CD4-positive, alpha-beta T cell treated with Interleukin-15 for 4 hours (primary cell): ENCODE measurements at places on chromosomes 11 and 22.

DNA sequence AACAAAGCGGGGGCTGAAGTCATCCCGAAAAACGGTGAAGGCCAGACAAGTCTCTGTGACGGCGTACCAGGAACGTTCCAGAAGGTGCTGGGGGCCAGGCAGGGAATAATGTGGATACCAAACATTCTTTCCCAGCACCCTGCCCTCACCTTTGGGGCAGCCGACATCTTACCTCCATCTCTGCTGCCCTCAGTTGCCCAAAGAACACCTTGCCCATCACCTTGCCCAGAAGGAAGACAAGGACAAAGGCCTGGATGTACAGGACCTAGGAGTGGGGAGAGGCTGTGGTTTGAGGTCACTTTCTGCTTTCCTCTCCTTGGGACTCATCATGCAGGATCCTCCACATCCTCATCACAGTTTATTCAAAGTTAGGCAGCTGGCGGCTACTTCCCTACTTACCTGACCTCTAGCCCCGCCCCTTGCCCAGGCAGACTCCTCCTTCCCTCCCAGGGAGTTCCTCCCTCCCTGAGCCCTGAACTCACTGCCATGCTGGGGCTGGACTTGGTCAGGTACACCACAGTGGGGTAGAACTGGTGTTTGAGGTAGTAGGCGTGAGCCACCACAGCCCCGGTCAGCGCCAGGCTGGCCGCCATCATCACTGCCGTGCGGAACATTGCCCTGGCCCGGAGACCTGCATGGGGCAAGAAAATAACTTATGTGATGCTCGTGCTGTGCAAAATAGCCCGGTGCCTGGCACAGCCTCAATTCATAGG is 1.2 kb downstream of the SYVN1 start:
- peak; percentile 39 for DNase-seq

- no peak for DNase-seq
Observed at GRCh38 chr22:20267441-20268278, 458 bp downstream of the RTN4R start.

DNA sequence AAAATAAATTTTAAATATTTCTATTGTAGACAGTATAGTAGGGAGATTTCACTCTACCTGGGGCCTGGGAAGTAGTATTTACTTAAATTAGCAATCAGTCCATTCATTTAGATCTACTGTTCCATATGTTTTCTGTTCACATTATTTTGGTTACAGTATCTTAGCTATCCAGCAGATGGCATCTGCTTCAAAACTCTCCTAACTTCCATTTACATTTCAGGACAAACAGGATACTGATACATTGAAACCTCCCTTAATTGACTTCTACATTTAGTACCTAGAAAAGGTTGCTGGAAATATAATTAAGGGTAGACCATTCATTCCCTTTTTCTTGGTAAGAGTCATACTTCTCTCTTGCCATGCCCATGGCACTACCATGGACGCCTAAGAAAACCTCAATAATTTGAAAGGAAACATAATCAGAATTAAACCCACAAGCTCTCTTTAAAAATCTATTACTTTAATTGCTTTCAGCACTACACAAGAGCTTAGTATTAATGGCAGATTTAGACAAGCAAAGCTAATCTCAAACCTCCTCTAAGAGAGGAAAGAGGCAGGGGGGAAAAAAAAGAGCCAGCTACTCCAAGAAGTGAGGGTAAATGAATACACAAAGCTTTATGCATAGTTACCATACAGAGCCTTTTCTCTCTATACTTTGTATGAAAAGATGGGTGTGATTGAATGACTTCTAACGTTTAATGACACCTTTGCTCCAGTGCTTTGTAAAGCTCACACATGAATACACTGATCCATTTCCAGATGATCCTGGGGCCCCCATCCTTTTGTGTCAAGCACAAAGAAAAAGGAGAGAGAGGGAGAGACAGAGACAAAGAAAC is 131.2 kb upstream of the MTMR2 start:
- DNase-seq, result peak; percentile 33

DNA sequence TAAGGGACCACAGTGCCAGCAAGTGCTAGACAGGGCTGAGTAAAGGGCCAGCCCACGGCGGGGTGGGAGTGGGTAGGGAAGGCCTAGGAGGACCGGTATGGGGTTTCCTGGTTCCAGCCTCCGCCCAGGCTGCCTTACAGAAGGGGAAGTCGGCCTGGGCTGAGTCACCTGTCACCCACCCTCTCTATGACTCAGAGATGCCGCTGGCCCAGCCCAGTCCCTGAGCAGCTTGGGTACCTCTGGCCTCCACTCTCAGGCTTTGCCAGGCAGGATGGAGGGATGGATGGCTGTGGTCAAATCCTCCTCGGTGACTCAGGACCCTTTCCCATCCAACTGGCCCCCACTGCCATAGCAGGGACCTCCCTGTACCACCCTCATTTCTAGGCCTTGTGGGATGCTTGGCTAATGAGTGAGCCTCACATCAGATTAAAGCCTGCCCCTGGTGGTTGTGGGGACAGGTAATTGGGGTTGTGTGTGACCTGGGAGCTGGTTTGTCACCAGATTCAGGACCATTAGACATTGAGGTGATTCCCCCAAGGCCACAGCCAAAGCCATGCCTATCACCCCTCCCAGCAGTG is 13.9 kb downstream of the SLC35E4 start:
- DNase-seq, result peak; percentile 83

DNA sequence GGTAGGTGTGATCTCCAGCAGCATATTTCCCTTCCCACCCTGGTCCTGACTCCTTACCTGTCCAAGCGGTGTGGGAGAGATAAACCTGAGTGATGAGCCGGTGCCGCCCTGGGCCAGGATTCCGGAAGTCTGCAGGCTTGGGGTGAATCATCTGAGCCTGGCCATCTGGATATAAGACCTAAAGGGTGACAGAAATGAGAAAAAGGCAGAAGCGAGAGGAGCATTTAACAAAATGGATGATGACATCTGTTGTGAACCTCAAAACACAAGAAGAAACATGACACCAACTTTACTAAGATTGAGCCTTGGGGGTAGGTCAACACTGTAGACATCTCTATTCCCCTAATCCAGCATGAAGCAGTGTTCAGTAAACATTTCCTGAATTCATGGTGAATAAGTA is 62.8 kb downstream of the AAMDC start:
- no peak for DNase-seq
